MM.1S (cell line): ENCODE measurements at places on chromosomes 5 and 9.

DNA sequence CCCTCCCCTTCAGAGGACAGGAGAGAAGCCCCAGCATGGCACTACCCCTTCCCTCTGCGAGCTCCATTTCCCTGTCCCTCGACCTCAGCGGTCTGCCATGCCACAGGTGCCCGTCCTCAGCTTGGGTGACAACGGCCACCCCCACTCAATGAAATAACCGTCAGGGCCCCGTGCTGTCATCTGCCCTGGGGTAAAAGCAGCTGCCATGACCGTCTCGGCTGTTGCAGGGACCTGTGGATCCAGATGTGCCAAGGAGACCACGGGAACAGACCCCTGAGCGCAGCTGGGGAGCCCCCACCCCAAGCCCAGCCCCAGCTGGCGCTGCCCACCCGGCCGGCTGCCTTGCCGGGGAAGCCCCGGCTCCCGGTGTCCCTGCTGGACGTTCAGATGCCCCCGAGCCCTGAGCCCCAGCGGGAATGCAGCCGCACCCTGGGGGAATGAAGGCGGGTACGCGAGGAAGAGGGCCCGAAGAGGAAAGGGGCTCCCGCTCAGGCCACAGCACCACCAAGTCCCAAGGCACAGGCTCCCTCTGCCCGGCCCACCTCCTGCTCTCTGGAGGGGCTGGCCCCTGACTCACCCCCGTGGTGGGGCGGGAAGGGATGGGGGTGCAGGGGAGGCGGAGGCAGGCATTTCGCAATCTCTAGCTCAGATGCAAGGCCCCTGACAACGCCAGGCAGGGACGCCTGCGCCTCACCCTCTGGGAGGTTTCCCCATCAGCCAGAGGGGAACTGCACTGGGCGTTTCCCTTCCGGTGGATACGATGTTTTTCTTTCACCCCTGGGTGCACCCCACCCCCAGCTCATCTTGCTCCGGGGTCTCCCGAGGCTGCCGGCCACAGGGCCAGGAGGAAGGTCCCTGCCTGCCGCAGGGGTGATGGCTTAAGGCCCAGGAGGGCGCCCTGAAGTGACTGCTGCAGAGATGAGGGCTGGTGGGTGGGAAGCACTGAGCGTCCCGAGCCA is 49.2 kb downstream of the NACC2 start:
- no peaks in the 10 kb centered on the region for H3K36me3 ChIP-seq
- peaks cover 98% of the 10 kb centered on the region for H3K27me3 ChIP-seq
- no peak for DNase-seq
- H3K27ac ChIP-seq = no peak overlapping the region

DNA sequence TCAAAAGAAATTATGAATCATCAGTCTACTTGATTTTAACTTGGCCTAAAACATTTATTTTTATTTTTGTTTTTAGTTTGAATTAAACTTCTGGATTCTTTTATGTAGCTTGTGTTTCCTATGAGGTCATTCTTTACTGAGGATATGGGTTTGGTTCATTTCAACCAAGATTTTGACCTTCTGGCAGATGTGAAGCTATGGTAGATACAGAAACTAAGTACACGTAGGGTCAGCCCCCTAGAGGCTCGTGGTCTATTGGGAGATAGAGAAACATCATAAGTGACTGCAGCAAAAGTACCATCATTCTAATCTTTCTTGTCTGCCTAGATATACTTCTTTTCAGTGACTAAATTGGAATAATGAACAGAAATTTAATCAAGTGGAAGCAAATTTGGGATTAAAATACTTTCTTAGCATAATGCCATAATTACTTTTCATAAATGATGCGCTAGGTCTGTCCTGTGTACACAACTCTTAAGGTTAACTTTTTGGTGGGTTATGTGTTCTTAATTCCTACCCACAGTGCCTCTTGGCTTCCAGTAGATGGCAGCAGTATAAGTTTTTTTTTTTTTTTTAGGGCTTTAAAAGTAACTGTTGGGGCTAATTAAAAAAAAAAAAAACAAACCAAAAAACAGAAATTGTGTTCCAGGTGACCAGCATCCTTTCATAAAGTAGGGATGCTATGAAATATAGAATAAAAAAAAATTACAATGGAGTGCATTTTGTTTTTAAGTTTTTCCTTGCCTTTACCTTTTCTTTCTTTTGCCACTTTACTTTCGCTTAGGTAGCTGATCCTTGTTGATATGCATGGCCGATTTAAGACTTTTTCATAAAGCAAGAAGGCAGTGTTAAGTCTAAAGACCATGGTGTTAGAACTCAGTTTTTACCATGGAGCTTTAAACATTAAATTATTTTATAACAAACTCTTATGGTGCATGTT is 49.9 kb downstream of the LRRTM2 start:
- H3K4me3 ChIP-seq = no peak overlapping the region
- H3K27me3 ChIP-seq = no peaks in the 10 kb centered on the region
- no peaks in the 10 kb centered on the region for H3K36me3 ChIP-seq
- H3K4me1 ChIP-seq = no peaks in the 10 kb centered on the region

GRCh38 chr5:1772634-1773033 is 27.0 kb downstream of the MRPL36 start:
- no peak for DNase-seq
- H3K36me3 ChIP-seq = no peaks in the 10 kb centered on the region
- no peaks in the 10 kb centered on the region for H3K4me1 ChIP-seq
- H3K27me3 ChIP-seq = no peaks in the 10 kb centered on the region
- H3K4me3 ChIP-seq = no peak overlapping the region
- no peak overlapping the region for H3K27ac ChIP-seq

GRCh38 chr9:92077888-92078287 is 37.3 kb downstream of the SPTLC1 start:
- H3K27me3 ChIP-seq = no peaks in the 10 kb centered on the region
- no peaks in the 10 kb centered on the region for H3K4me1 ChIP-seq
- DNase-seq = no peak
- H3K4me3 ChIP-seq = no peak overlapping the region
- no peak overlapping the region for H3K27ac ChIP-seq

DNA sequence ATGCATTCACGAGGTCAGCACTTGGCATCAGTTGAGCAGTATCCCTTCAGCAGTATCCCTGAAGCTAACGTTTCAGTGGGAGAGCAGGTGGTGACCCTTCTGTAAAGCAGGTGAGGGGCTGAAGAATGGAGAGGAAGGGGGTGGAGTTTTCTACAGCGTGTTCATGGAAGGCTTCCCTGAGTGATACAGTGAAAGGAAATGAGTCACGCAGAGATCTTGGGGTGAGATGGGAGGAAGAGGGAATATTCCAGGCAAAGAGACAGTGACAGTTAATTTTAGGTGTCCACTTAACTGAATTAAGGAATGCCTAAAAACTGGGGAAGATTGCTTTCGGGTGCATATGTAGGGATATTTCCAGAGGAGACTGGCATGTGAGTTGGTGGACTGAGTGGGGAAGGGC is 25.7 kb downstream of the TAS2R1 start:
- H3K4me3 ChIP-seq = no peak overlapping the region
- H3K27ac ChIP-seq = no peak overlapping the region
- H3K4me1 ChIP-seq = no peaks in the 10 kb centered on the region
- no peak for DNase-seq
- no peaks in the 10 kb centered on the region for H3K27me3 ChIP-seq

GRCh38 chr9:137278721-137279711 is 1.5 kb downstream of the TOR4A start:
- H3K4me3 ChIP-seq = no peak overlapping the region
- H3K27me3 ChIP-seq = no peaks in the 10 kb centered on the region
- DNase-seq = no peak
- no peaks in the 10 kb centered on the region for H3K36me3 ChIP-seq
- H3K27ac ChIP-seq = no peak overlapping the region

DNA sequence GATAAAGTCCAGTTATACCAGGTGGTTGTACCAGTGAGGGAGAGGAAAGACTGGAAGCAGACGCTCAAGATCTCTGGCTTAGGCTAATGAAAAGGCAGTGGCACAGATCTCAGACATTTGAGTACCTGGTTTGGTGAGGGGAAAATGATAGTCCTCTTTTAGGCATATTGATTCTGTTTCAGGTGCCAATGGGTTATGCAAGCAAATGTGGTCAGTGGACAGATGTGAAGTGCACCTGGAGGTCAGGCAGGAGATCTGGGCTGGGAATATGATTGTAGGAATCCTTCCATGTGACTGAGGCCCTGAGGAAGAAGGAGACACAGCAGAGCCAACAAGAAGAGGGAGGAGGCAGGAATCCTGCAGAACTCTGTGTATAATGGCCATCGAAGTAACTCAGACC is 63.7 kb upstream of the SMARCA2 start:
- H3K36me3 ChIP-seq = no peaks in the 10 kb centered on the region
- H3K27ac ChIP-seq = no peak overlapping the region
- no peak for DNase-seq

GRCh38 chr9:90070469-90070868 is 465.7 kb downstream of the GADD45G start:
- H3K36me3 ChIP-seq = no peaks in the 10 kb centered on the region
- H3K27me3 ChIP-seq = no peaks in the 10 kb centered on the region
- H3K27ac ChIP-seq = no peak overlapping the region
- H3K4me3 ChIP-seq = no peak overlapping the region

DNA sequence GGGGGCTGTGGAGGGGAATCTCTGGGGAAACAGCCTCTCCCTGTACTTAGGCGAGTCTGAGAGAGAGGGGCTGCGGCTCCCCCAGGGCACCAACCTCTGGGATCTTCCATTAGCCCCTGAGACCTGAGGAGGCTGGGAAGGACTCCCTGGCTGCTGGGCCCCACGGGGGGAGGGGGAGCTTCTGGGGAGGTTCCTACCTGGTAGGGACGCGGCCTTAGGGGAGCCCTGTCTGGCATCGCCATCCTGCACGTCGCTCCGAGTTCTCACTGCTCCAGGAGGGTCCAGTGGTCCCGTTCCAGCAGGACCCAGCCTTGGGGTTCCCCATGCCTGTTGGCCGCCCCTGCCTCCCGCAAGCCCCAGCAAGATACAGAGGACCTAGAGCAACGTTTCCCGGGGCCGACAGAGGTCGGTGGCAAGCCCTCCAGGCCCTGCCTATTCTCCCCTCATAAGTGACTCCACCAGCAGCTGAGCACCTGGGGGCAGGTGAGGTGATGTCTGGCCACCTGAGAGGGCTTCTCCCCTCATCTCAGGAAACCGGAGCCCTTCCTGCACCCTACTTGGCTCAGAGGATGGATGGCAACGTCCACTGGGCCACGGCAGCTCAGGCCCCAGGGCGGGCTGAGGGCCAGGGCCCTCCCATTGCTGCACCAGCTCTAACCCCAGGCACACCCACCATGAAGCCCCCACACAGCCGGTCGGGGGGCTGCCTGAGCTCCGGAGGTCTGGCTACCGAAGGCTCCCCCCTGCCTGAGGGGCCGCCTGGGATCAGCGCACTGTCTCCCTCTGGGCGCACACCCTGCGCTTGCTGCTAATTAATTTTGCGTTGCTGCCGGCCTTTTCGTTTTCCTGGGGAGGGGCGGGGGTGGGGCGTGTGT is 22.5 kb downstream of the TPPP start:
- H3K4me3 ChIP-seq = no peak overlapping the region
- no peaks in the 10 kb centered on the region for H3K27me3 ChIP-seq
- H3K36me3 ChIP-seq = no peaks in the 10 kb centered on the region

GRCh38 chr5:25119650-25120049 is 474.9 kb upstream of the CDH10 start:
- no peaks in the 10 kb centered on the region for H3K4me1 ChIP-seq
- no peaks in the 10 kb centered on the region for H3K36me3 ChIP-seq
- peak; percentile 24 for DNase-seq
- H3K27me3 ChIP-seq = no peaks in the 10 kb centered on the region

GRCh38 chr5:169115461-169116124 is 185.3 kb downstream of the SLIT3 start:
- no peaks in the 10 kb centered on the region for H3K27me3 ChIP-seq
- no peak overlapping the region for H3K4me3 ChIP-seq
- H3K27ac ChIP-seq = no peak overlapping the region
- no peaks in the 10 kb centered on the region for H3K36me3 ChIP-seq

DNA sequence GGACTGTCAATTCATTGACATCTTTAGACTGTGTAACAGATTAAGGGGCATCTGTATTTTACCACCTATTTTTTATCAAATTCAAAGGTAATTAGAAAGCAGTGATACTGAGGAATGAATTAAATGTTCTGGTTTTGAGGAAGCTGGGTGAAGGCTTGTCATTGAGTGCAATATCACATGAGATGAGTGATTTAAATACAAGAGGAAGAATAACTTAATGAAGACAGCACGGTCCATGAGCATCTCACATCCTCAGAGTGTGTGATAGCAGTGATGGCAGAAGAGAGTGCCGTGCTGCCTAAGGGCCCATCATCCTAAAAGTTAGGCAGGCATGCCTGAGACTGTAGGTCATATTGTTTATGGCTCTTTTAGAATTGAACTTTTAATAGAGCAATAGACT is 263.3 kb downstream of the MAST4 start:
- H3K36me3 ChIP-seq = no peaks in the 10 kb centered on the region
- DNase-seq = no peak
- no peak overlapping the region for H3K27ac ChIP-seq
- H3K4me3 ChIP-seq = no peak overlapping the region
- H3K27me3 ChIP-seq = no peaks in the 10 kb centered on the region

DNA sequence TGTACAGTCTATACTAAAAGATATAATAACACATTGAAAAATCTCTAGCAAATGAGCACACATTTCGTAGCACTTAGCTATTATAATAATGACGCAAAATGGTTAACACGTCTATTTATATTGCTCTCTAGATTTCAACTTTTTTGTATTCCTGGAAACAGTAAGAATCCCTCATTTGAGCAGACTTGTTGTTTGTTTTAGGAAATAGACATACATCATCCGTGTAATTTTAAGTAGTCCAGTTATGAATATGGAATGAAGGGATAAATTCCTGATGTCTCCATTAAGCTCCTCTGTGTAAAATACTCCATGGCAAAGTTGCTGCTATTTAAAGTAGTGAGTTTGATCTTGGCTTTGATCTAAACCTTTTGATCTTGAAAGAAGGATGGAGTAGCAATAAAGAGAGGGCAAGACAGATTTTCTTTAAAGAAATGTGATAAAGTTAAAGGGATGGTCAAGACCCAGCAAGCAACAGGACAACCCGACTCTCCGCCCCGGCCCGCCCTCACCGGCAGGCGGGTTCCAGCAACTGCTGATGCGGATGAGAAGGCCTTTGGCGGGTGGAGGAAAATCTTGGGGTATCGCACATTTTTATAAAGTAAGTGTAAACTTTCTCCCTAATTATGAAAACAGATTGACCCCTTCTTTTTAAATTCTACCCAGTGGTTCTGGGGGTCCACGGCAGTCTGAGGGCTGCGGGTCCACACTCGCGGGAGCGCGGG is 277.4 kb downstream of the AOPEP start:
- H3K27me3 ChIP-seq = no peaks in the 10 kb centered on the region
- DNase-seq = peak; percentile 62
- no peaks in the 10 kb centered on the region for H3K36me3 ChIP-seq
- no peaks in the 10 kb centered on the region; the same call in 1 of the 2 replicates for H3K4me1 ChIP-seq

GRCh38 chr5:129747572-129748407 is at the start of gene MINAR2:
TSS of gene MINAR2 (plus strand) at chr5:129748094. CDS start at chr5:129748191, 97 bp downstream.
- no peaks in the 10 kb centered on the region for H3K4me1 ChIP-seq
- H3K27me3 ChIP-seq = no peaks in the 10 kb centered on the region
- no peak for DNase-seq
- no peak within 1 kb of the TSS for H3K4me3 ChIP-seq
